ENCODE measurements at places on chromosomes 7 and 10. TPM values are rescaled to one million over a fixed set of nuclear protein-coding genes. Genes with fewer than 3 reads are reported as not detected.

The WEE2 gene
- polyA plus RNA-seq: not detected

The KCNMA1 gene
- polyA plus RNA-seq: 17.3 TPM

The ZNF775 gene
- polyA plus RNA-seq: 4.7 TPM

The MACC1 gene
- polyA plus RNA-seq: 0.07 TPM

The CAPZA2 gene
- polyA plus RNA-seq: 235 TPM

The ADCY1 gene
- 13.1 TPM for polyA plus RNA-seq

DNA sequence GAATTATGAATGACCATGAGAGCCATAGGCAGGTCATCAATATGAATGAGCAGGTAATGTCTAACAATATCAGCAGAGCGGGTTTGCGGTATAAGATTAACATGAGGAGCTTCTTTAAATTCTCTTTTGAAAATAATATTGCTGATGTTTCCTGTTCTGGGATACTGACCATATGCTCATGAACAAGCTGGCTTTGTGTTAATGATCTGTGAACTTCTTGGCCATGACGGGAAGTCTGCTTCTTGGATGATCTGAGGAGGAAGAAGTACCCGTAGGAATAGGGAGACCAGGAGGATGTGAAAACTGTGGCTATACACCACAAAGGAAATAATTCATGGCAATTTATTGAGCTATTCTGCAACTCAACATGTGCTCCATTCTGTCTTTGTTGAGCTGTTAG, 38.6 kb downstream of the ITGA8 start:
- no peak for DNase-seq

- no peak for DNase-seq
Observed at GRCh38 chr10:42646687-42647640, 8.6 kb upstream of the ZNF33B start.

DNA sequence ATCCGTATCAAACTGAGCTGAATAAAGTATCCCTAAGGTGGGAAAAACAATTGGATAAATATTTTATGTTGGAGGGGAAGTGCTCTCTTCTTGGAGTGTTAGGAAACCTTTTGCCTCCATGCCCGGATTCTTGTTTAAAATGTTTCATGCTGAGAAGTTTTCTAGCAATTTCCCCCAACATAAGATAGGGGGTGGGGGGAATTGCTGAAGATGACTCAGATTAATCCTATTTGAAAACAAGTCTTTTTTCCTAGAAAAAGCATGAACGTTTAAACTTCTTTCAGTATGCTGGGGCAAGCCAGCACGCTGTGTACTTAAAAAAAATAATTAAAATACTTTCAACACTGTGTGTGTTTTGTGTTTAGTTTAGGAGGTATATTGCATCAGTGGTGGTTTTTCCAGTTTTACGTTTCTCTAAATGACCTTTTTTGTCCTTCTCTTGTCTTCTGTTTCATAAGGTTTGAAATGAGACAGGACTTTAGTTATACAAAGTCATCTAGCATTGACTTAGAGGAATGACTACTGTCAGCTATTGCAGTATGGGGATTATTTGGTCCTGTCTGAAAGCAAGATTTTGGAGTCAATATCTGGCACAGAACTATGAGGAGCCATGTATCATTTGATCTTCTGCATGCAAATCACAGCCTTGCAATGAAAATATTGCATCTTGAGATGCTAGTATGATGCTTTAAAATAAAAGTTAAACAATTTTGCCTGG, 295.9 kb downstream of the GATA3 start:
- no peak for DNase-seq

DNA sequence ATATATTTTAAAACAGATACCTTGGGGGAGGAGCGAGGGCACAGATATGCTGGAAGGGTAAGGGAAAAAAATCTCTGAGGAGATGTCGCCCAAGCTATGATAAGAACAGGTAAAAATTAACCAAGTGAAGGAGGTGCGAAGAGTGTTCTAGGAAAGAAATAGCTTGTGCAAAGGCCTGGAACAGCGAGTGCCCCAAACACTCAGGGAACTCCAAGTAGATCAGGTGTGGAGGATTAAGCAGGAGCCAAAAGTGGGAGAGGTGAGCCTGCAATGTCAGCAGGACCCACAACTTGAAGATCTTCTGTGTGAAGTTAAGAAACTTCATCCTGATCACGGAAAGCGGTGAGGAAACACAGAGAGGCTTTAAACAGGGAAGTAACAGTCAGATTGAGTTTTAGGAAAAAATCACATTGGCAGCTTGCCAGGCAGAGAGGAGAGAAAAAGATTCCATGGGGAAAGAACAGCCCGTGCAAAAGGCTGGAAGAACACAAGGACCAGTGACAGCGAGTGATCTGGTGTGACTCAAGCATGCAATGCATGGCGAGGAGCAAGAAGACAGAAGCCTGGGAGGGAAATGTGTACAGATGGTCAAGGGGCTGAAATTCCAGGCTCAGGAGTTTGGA, 30.7 kb downstream of the FGF8 start:
- DNase-seq: peak; percentile 10
